ENCODE measurements at places on chromosomes 7 and 10.

DNA sequence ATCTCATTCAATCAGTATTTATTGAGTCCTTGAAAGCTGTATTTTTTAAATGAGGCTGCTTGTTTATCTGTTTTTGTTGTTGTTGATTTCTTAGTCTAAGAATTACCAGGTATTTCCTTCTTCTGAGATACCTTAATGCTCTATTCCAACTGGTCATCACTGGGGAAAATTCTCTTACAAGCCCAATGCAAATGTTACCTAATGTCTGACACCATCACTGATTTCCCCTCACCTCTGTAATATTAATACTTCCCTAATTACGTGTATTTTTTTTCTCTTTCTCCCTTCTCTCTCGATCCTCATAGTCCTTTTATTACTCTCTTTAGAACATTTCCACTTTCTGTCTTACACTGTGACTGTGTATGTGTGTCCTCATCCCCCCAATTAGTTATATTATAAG, 13.9 kb downstream of the HDAC9 start:
- DNase-seq, result no peak

- no peak for DNase-seq
Measured at GRCh38 chr7:75992083-75992755, 2.2 kb downstream of the TMEM120A start.

DNA sequence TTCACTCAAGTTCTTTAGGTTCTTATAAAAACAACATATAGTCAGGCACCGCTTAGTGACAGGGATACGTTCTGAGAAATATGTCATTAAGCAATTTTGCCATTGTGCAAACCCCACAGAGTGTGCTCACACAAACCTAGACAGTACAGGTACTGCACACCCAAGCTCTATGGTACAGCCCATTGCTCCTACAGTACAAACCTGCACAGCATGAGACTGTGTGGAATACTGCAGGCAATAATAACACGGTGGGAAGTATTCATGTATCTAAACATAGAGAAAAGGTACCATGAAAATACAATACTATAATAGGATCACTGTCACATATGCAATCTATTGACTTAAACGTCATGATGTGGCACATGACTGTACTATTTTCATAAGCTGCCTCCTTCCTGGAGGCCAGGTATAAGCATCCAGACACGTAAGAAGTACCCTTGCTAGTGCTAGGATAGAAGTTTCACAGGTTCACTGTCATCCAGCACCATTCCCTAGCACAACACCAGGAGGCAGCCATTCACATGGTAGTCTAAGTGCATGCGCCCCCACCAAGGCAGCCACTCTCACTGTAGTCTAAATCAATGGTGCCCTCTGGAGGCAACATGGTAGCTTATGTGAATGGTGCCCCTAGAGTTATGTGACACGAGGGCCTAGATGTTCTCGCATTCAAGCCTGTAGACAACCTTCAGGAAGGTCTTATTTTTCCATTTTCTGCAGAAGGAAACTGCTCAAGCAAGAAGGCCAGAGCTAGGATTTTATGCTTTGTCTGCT, 98.5 kb downstream of the ARHGAP22 start:
- DNase-seq, result no peak

- DNase-seq, result no peak
Measured at GRCh38 chr10:87668324-87669074, 8.8 kb downstream of the PAPSS2 start.

DNA sequence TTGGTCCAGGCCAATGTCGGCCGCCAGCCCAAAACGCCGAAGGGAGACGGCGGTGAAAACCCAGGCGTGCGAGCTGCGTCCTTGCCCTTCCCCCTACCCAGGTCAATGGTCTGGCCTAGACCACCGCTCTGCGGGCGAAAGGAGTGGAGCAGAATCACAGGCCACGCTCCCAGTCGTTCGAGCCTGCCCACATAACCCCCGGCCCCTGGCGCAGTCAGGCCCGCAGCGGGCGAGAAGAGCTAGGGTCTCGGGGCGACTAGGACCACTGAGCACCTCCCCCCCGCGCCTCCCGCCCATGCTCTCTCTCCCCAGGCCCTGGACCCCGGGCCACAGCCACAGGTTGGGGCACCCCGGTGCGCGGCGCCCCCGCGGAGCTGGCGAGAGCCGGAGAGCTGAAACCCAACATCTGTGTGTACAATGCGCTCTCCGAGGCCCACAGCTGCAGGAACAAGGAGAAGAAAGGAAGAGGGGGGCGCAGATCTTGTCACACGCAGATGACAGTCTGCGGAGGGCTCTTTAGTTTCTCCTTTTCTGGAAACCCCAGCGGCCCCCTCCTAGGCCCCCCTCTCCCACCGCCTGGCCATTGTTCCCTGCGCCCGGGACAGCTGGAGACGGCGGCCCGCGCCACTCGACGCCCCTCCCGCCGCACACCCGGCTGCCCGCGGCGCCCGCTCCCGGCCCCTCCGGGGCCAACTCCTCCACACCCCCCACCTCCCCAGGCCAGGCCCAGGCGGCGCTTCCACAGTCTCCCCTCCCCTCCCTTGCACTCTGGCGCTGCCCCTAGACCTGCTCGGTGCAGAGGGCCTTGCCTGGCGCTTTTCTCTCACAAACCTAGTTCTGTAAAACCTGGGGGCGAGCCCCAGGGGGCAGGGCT, 355.0 kb downstream of the DNAJB6 start:
- no peak for DNase-seq

DNA sequence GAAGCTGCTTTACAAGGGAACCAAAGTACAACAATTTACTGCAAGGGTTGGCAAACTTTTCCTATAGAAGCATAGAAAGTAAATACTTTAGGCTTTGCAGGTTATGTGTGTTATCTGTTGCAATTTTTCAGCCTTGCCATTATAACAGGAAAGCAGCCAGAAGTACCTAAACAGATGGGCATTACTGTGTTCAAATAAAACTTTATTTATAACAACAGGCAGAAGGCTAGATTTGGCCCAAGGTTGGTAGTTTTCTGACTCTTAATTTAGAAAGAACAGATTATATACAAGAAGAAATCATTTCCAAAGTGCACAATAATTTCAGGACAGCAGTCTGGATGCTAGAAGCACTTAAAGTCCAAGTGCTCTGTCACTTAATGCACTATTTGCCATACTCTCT, 307.1 kb downstream of the ANKRD7 start:
- no peak for DNase-seq

DNA sequence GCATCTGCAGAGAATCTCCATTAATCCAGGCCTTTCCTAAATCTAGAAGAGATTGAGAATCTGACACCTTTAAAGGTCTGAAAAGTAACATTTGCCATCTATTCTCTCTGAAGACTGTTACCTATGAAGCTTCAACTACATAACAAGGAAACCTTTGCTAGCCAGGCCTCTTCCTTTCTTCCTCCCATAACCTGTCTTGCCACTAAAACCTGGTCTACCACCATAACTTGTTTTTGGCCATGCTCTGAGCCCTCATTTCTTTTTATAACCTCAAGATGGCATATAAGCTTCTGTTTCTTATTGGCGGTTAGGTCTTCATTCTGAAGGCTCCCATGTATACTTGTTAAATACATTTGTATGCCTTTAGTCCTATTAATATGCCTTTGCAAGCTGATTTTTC, 348.4 kb upstream of the MEOX2 start:
- DNase-seq, result no peak

GRCh38 chr10:78524941-78525340, 491.3 kb downstream of the RPS24 start:
- DNase-seq, result no peak

DNA sequence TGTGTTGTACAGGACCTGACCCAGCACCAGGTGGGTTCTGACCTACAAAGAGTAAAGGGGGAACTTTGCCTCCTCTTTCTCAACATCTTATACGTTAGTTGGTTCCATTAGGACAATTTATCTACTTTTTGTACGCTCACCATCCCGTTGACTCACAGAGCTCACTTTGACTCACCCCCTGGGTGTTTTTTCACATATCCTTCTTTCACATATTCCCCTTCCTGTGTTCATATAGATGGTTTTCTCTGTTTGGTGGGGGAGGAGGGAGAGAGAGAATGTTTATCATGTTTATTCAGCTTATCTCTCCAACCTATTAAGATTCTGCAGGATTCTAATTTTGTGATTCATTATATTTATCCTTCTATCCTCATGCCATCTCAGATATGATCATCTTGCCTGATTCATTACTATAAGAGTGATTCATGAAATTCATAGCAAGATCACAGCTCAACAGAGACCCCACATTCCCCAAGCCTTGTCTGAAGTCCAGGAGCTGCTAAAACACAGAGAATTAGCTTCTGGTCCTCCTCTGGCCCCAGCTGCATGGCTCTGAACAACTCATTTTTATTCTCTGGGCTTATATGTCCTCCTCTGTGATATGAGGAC, 37.2 kb downstream of the PRSS2 start:
- no peak for DNase-seq

DNA sequence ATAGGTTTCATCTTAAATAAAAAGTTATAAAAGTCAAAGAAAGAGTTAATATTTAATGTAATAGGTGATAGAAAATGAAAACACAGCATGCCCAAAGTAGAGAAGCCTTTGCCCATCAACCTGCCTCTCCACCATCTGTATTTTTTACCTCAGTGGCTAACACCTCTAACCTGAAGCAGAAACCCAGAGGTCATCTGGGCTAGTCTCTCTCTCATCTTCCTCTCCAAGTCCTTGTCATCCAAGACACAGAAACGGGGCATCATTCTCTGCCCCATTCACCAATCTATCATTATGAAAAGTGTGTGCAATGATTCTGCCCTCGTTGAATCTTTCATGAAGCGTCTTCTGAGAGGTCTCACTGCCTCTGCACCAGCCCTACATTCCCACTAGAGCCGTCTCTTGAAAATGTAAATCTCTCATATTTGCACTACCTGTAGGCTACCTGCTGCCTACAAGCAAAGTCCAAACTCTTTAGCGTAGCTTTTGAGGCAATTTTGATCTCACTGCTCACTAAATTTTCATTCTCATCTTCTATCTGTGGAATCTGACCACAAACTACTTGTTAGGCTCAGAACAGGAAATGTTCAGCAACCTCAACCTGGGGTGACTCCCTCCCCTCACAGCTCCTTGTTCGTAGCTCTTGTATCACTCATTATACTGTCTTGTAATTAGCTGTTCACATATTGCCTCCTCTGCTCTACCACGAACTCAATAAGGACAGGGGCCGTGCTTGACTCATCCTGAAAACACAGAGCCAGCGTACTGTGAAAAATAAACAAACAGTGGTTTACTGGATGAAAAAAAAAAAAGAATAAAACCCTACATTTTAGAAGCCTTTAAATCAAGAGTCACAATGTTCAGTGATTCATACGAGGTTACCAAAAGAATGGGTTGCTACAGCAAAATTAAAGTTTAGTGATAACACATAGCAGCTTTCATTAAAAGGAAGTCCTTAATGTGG, 83.1 kb downstream of the CTNNA3 start:
- DNase-seq, result no peak

GRCh38 chr7:19026888-19027287, 90.5 kb downstream of the TWIST1 start:
- DNase-seq, result no peak

- no peak for DNase-seq
Measured at GRCh38 chr10:75042292-75042974, 69.0 kb upstream of the SAMD8 start.

GRCh38 chr7:139965942-139966628, 96.7 kb downstream of the PARP12 start:
- no peak for DNase-seq

DNA sequence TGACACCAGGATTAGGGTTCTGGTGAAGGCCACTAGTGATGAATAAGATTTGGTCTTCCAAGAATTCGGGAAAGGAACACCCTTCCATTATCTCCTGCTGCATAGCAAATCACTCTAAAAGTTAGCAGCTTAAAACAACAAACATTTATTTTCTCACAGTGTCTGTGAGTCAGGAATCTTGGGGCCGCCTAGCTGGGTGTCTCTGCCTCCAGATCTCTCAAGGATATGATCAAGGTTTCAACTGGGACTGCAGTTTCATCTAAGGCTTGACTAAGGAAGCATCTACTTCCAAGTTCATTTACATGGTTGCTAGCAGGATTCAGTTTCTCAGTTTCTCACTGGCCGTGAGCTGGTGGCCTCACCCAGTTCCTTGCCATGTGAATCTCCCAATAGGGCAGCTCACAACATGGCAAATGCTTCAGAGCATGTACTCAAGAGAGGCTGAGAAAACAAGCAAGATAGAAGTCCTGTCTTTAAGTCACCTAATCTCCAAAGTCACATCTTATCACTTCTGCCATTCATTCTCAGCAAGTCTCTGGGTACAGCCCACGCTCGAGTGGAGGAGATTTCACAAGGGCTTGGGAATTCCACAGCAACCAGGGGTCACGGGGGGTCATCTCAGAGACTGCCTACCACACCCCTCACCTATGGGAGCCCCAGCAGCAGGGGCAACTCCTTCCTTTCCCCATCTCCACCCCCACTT, 26.8 kb downstream of the TLX1 start:
- DNase-seq, result no peak

DNA sequence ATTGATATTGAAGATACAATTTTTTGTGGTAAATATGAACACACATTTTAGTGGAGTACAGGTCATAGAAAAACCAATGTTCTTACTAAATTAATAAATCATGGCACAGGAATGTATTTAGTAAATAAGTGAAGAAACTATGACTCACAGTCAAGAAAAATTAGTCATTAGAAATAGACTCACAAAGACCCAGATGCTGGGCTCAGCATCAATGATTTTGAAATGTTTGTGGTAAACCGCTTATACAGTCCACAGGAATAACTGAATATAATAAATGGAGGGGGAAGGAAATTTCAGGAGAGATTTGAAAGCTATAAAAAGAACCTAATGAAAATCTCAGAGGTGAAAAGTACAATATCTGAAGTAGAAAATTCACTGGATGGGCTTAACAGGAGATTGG, 138.3 kb upstream of the ADCY1 start:
- no peak for DNase-seq

GRCh38 chr10:69901628-69902505, 100.2 kb downstream of the COL13A1 start:
- no peak for DNase-seq

DNA sequence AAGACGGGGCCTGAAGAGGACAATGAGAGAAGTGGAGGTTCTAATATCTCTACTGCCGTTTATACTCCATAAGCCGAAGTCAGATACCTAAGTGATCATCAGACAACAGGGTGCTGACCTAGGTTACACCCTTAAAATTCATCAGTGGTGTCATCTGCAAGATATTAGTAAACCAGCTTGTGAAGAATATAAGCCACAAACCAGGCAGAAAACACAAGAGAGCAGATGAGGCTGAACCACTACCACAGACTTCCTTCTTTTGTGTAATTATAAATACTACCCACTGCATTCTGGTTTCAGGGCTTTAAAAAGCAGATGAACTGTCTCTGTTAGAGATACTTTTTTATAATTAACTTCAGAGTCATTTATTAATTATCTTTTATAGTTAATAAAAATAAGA, 69.0 kb upstream of the LRRC17 start:
- DNase-seq, result no peak

- DNase-seq, result no peak
Measured at GRCh38 chr7:130913639-130914553, 179.9 kb upstream of the KLF14 start.

GRCh38 chr7:14381936-14382335, 392.5 kb upstream of the ETV1 start:
- no peak for DNase-seq

GRCh38 chr10:86599729-86600128, 54.6 kb upstream of the OPN4 start:
- DNase-seq, result no peak

GRCh38 chr7:142859829-142860228, 5.0 kb downstream of the EPHB6 start:
- DNase-seq, result no peak

GRCh38 chr10:109647627-109648026, 275.7 kb downstream of the XPNPEP1 start:
- no peak for DNase-seq

All from left hindlimb (tissue), 1 donor.